ENCODE measurements at places on chromosomes 3 and 15.

- DNase-seq, result no peak
These were observed 81.3 kb downstream of the KCNAB1 start for GRCh38 chr3:156201411-156202405.

GRCh38 chr3:74139648-74140047 is 474.8 kb downstream of the CNTN3 start:
- no peak for DNase-seq

DNA sequence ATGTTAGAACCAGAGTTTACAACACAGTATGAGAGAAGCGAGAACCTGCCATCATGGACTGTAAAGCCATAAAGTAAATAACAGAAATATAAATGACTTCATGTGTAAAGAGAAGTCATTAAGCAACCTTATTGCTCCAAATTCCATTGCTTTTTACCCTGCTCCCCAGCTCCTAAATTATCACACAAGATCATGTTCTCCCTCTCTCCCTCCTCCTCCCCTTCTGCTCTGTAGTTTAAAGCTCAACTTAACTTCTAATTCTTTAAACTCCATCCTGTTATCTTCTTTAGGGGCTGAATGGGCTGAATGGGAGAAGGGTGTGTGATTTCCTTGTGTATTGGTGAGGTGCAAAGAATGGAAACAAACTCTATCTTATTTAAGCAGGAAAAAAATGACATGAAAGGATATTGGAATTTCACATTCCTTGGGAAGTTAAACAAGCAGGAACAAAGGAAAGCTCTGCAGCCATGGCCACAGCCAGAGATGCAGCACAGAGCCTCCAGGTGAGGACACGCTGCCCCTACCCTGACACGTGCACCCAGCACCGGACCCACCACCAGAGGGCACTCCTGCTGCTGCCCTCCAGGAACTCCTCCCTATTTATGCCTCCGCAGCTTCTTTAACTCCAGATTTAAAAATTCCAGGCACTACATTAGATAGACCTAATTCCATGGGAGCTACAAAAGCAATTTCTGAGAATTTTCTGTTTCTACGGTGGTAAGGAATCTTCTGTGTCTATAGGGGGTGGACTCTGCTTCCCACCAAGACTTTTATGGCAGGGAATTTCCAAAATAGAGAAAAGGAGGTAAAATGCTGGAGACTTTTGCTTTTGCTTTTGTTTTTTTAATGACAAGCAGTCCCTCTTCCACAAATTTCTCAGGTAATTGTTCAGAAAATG is 76.9 kb upstream of the ABI3BP start:
- DNase-seq, result peak; percentile 43

GRCh38 chr3:72855001-72855400 is 6.8 kb upstream of the SHQ1 start:
- DNase-seq, result no peak

- DNase-seq, result no peak
These were observed 344.6 kb upstream of the PROK2 start for GRCh38 chr3:72129501-72130094.

DNA sequence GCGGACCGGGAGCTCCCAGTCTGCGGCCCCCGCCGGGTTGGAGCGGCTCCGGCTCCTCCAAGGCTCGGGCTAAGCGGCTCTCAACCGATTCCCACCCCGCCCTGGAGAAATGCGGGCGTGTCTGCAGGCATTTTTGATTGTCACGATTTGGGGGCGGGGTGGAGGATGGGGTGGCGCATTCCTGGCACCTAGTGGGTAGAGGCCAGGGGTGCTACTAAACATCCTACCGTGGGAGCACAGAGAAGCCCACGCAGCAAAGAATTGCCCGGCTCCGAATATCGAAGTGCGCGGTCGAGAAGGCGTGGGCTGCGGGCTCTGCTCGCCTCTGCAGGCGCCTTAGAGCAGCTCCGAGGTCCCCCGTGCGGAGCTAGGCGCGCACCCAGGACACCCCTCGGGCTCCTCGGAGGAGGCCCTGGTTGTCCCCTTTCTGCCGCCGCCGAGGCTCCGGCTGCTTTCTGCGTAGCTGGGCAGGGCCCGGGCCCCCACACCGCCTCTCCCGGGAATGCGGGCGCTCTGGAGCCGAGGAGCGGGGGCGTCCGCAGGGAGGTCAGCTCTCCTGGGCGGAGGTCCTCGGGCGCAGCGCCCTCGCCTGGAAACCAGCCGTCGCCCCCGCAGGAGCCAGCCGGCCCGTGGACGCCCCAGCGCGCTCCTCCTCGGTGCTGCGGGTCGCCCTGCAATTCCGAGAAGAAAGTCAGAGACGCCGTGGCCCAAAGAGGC is 16.5 kb upstream of the LAMP3 start:
- DNase-seq, result peak; percentile 52

DNA sequence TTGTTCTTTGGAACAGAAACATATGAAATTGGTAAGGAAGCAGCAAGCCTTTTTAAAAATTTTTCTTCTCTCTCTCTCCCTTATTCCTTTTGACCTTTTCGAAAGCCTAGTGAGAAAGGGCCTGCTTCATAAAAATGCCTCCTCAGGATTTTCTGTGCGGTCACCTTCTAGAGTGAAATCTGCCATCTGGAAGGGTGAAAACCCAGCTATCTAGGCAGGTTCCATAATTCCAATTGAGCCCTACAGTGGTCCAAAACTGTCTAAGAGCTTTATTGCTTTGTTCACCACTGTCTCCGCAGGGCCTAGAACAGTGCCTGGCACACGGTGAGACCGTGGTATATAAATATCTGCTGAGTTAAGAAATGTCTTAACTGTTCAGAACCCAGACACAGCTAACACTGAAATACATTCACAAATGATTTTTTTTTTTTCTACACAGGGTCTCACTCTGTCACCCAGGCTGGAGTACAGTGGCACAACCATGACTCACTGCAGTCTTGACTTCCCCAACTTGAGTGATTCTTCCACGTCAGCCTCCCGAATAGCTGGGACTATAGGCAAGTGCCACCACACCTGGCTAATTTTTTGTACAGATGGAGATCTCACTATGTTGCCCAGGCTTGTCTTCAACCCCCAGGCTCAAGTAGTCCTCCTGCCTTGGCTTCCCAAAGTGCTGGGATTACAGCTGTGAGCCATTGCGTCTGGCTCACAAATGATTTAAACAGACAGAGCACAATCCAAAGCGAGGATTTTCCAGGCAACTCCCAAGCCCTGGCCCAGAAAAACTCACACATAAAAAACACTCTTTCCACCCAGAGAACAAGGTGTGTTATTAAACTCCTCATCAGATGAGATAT is 64.4 kb downstream of the FRMD4B start:
- no peak for DNase-seq

GRCh38 chr3:44643024-44643423 is 5.5 kb upstream of the ZNF35 start:
- DNase-seq, result no peak

DNA sequence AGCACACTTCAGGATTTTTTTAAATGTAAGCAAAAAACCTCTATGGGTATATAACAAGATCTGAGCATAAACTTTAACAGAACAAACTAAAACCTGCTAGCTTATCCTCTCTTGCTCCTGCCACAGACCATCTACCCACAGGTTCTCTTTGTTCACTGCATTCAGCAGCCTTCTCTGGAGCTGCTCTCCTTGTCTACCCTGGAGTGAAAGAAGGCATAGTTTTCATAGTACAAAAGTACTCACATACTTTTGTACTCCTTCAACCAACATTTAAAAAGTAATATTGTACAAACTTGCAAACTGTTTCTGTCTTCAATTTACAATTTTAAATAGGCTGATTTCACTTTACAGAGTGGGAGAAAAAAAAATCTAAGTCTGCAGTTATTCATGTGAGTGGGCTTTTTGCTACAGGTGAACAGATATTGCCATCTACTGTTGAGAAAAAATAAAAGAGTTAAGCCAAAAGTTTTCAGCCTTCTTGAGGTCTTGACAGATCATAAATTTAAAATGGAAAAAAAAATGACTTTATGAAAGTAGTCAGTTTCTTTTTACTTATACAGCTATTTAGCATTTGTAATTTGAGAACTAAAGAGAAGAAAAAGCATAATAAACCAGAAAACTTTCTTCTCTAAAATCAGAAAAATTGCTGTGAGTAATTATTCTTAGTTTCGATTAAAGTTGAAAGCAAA is 20.4 kb downstream of the TERC start:
- peak; percentile 23 for DNase-seq

- DNase-seq, result no peak
These were observed 151.0 kb downstream of the TJP1 start for GRCh38 chr15:29670998-29671981.

- DNase-seq, result no peak
These were observed 11.2 kb downstream of the ANXA2 start for GRCh38 chr15:60386615-60387014.

GRCh38 chr3:49164983-49165720 is 979 bp downstream of the CCDC71 start:
- DNase-seq, result no peak

DNA sequence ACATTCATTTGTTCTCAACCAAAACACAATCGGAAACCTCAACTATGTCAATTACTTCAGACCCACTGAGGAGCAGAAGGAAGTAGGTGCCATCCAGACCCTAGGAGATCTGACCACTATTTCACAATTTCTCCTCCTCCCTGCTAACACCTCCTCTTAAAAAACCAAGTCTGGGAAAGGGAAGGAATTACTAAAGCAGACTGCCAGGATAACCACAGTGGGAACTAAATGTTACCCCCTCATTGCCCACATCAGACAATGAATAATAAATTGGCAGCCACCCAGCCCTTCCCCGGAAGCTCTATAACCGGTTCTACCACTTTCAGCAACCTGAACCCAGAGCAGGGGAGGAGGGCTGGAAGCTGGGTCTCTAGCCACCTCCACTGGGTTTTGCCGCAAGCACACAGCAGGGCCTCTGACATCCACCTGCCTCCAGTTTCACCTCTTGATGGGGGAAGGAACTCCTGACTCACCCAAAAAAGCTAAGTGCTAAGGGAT is 17.6 kb downstream of the C15orf62 start:
- no peak for DNase-seq

- no peak for DNase-seq
These were observed 7.5 kb downstream of the MAGI1 start for GRCh38 chr3:66031102-66031698.

DNA sequence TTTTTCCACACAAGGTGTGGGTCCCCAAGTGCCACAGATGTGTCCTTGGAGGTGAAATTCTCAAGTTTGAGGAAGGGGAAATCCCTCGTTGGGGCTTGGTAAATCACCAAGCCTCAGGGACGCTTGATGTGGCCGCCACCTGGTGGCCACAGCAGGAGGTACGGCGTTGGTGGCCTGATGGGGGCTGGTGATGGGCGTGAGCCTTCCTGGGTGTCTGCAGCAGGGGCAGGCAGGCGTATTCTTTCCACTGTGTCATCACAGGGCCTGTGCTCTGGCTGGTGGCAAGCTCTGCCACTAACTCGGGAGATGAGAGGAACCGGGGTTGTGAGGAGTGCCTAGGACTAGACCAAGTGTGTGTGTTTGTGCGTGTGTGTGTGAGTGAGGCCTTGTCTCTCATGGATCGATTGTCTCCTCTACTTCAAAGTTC is 4.2 kb downstream of the ACOX2 start:
- DNase-seq, result peak; percentile 89

DNA sequence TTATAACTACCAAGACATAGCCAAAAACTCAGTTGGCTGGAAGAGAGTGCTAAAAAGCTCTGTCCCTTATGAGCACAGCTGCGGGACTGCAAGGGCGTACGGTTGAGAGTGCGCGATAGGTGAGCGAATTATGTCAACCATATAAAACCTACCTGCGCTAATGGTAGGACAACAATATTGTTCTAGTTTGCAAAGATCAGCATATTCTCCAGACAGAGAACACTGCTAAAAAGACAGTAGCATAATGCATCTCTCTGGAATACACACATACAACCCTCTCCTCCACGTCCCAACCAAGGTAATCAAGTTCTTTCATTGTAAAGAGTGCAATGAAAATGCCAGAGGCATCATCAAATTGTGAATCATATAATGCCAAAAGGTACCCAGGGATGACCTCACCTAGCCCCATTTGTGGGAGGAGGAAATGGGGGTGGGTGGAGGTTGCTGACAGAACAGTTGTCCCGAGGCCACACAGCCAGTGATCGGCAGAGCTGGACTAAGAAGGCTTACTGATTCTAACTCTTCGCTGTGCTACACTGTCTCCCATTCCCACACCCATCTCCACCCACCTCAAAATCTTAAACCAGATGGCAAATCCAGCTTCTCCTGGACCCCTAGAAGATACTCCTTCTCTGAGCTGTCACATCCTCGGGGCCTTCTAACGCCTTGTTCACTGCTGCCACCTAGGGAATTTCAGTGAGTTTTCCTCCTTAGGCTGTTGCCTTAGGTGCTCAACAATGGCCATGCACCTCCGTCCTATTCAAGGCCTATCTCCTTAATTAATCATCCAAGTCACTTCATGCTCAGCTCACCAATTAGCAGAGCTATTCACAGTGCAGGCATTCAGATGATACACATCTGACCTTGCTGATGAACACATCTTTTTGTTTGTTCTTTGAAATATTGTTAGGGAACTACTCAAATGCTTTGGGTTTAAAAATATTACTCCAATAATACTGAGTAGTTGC is 60.7 kb downstream of the RPL22L1 start:
- no peak for DNase-seq

DNA sequence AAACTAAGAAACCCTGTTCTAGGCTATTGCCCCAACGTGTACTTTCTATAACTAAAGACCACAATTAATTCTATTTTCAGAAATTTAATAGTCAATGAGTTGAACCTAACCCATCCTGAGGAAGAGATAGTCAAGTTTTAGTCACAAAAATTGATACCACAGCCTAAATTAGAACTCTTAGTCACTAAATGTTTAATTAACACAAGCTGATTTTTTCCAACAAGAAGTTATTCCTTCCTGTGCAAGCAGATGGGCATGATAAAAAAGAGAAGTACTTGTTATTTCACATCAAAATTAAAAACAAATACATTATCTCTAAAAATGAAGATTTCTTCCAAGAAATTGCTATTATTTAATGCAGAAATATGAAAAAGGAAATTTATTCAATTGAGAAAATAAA is 38.4 kb upstream of the TERB2 start:
- no peak for DNase-seq

DNA sequence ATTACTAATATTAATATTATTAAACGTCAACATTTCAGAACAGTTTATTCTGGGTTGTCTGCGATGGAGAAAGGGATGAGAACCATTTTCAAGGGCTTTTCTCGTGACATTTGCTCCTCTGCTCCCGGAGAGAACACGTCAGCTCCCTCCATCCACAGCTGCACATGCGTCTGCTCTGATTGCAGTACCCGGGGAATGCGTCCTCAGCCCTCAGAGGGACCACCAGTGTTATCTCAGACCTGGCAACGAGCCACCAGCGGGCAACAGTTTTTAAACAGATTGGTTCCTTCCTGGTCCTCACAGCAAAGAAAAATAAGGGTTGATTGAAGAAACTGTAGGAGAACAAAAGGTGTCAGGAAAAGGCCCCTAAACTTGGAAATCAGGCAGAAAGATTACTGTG is 202.2 kb upstream of the ADAMTS9 start:
- no peak for DNase-seq

DNA sequence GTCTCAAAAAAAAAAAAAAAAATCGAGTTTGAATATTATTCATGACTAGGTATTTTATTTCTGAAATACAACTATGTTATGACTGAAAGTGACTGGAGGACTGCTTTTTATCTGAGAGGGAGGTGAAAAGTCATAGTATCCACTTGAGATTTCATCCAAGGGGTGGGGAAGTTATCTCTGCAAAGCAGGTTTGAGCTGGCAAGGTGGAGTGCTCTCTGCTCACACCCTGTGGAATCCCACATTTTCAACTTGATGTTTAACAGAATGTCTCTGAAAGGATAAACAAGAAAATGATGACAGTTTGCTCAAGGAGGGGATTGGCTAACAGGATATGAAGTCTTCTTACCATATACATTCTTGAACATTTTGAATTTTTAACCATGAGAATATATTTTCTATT is 27.3 kb upstream of the SEC62 start:
- no peak for DNase-seq

- DNase-seq, result no peak
These were observed 157.9 kb downstream of the TLE3 start for GRCh38 chr15:69939513-69940440.

GRCh38 chr3:33931512-33931911 is 133.1 kb downstream of the PDCD6IP start:
- DNase-seq, result no peak

Data from B cell (primary cell).